ENCODE measurements at places on chromosomes 6 and 20.

DNA sequence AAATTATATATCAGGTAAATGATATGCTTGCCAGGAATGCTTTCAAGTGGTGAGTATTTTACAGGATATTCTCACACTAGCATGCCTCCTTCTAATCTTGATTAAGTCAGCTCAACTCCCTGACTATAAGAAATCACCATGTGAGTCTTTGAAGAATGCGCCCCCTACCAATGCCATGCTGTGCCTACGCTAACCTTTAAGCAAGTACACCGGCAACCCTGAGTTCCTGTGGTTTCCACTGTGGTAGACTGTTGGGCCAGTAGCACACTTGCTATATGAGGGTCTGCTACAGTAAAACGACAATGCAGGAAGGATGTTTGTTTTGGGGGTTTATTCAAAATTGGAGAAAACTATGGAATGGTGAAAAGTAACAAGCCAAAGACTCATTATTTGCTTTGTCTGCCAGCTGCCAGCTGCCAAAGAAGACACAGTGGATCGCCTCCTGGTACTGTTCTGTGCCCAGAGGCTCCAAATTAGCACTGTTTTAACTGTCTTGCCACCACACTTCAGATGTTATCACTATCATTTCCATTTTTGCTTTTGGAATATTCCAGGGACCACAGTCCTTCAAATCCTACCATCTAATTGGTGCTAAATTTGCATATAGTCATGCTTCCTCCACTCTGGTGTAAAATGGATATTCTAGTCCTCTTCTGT, 333.5 kb downstream of the RNGTT start:
- no peak for DNase-seq

- DNase-seq, result no peak
Observed at GRCh38 chr6:30060606-30061091, 416 bp upstream of the POLR1H start.

DNA sequence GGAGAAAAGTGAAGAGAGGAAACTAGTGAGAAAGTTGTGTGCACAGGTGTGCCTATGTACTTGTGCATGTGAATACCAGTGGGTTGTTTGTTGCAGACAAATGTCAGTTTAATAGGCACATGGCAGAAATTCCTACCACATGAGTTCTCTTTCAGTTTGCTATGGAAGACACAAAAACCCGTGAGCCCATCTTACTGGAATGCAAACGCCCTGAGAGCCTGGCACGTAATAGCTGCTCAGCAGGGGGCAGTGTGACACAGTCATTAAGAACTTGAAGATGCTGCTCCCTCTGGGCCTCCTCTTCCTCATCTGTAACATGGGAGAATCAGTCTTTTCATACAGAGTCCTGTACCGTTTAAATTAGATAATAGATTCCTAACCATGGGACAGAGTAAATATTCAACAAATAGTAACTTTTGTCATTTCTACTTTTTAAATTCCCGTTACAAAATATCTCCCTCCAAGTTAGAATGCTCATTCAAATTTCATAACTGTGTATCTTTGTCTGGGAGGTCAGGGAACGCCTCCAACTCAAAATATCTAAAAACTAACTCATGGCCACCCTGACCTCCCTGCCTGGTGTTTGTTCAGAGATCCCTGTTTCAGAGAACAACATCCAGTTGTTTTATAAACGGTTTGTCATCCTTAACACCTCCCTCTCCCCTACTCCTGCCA, 802.9 kb downstream of the MAFB start:
- DNase-seq, result no peak

DNA sequence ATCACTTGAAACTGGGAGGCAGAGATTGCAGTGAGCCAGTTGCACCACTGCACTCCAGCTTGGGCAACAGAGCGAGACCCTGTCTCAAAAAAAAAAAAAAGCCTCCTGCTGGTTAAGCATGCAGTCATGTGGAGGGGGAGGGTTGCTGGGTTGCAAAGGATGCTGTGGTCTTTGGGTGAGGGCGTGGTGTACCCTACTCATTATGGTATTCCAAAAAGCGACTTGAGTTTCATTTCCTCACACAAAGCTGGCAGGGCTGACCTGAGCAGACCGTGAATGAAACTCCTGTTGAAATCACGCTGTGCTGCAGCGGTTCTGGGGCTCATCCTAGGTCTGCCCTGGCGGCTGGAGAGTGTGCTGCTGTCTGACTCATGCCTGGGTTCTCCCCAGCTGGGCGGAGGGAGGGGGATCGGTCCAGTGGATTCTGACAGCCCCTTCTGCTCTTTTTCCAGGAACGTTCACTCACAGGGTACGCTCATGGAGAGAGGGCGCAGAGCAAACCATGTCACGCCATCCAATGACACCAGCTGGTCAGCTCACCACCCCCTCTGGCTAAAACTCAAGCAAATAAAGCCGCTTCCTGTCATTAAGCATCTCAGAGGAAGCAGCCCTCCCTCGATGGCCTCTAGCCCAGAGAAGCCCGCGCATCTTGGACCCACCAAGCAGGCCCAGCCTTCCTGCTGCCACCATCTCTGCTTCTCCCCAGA, 166.2 kb downstream of the SCML4 start:
- DNase-seq, result no peak

DNA sequence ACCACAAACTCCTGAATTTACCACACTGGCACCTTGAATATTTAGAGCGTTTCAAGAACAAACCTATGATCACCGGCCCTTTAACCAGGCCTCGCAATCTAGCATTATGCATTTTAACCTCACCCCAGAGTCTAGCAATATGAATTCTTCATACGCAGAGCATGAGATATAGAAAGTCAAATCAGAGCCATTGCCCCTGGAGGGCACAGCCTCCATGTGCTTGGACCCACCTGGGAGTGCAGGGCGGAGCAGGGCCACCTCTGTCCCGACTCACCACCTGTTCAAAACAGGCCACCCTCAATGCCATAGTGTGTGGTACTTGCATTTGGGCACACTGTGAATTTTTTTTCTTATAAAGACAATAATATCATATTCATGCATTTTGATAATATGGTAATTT, 19.5 kb upstream of the AFDN start:
- DNase-seq, result no peak

- DNase-seq, result no peak
Observed at GRCh38 chr6:106044151-106044550, 42.0 kb upstream of the PRDM1 start.

GRCh38 chr6:54419885-54420284, 111.6 kb downstream of the TINAG start:
- DNase-seq, result no peak

- no peak for DNase-seq
Observed at GRCh38 chr6:9417400-9417799, 982.1 kb upstream of the SLC35B3 start.
